ENCODE measurements at places on chromosomes 2 and 18.

DNA sequence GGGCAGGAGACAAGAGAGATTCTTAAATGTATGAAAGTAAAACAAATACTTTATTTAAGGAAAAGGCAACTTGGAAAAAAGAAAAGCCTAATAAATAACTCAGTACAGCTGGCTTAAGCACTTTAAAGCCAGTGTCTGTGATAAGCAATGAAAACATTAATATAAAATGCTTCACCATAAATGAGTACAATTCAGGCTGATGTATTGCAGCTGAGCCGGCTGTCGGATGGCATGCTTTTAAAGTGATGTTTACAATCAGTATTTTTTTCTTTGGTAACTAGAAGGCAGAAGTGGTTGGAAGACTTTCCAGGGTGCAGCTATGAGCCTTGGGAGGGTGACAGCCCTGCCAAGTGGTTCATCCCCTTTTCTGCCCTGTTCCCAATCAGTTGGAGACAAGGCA is 58.7 kb upstream of the CELF4 start:
- DNase-seq, result no peak

DNA sequence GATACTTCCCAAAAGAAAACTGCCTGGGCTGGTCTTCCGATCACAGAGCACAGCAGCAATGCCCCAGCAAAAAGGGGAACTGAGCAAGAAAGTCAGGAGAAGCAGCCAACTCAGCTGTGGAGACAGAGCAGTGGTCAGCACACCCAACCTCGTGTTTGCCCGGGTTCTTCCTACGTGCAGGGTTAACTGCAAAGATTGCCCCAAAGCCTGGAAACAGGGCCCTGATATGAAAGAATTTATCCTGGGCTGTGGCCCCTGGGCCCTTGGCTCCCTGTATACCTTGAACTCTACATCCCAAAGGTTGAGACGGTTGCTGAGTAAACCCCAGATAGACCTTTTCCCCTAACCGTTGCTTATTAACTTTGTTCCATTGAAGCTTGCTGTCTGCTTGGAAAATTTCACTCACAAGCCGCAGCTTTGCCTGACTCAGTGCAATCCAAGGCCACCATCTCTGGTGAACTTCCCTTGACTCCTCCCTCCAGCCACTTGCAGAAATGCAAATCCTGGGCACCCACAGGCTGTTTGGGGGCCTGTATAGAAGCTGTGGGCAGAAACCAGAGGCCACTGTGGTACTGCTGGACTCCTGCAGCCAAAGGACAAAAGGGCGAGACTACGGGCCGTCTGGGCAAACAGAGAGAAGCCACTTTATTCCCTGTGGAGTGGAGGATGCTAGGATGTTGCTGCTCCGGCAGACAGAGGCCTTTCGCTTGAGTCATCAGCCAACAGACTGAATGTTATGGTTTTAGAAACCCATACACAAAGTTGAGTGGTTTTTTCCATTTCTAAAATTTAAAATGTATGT is 18.2 kb downstream of the NRP2 start:
- no peak for DNase-seq

DNA sequence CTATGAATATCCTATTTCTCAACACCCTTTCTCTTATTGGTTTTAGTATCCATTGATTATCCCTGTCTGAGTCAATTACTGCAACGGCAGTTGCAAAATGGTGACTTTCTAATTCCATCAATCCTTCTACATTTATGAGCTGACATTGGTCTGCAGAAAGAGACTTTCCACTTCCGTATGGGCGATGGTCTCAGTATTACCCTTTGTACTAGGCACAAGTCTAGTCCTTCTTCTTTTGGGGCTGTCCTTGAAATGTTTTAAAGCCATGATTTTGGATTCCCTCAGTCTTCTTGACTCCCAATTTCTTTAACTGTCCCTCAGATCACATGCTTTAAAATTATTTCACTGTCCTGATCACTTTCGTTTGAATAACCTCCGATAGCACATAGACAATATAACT is 32.7 kb upstream of the SOCS6 start:
- DNase-seq, result no peak

- DNase-seq, result no peak
Measured at GRCh38 chr2:218331745-218332144, 24.9 kb upstream of the CATIP start.

DNA sequence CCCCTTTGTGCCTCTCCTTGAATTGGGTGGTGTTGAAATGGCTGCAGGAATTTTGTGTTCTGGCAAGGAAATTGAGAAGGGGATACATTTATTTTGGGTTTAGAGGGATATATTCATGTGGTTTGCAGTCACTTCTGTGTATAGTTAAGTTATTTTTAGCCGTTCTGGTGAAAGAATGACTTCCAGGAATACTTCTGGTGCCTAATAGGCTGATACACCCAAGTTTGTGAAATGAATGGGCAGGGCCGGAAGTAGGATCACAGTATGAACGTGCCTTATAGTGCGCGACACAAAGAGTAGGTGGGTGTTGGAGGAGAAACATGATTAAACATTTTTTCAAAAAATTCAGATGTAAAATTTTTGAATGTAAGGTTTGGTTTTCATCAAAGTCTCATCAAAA is 168.6 kb upstream of the ATP5MC3 start:
- DNase-seq, result no peak

DNA sequence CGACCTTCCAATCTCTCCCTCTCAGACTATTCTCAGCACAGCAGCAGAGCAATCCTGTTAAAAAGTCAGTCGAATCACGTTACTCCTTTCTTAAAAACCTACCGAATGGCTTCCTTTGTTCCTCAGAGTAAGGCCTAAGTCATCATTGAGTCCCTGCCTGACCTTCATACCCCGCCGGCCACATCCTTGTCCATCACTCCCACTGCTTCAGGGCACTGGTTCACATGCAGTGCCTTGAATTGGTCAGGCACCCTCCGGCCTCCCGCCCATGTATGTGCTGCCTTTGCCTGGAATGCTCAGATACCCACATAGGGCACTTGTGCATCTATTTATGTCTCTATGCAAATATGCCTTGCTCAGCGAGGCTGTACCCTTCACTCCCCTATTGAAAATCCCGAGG is 206.4 kb downstream of the DLGAP1 start:
- no peak for DNase-seq

- no peak for DNase-seq
Measured at GRCh38 chr2:69209482-69209881, 177.5 kb downstream of the GFPT1 start.

- no peak for DNase-seq
Measured at GRCh38 chr2:177211576-177212105, 953 bp upstream of the HNRNPA3 start.

GRCh38 chr2:69817729-69818501 is 11.5 kb upstream of the GMCL1 start:
- no peak for DNase-seq

- DNase-seq, result no peak
Measured at GRCh38 chr2:102279391-102279735, 32.0 kb upstream of the IL1RL1 start.

DNA sequence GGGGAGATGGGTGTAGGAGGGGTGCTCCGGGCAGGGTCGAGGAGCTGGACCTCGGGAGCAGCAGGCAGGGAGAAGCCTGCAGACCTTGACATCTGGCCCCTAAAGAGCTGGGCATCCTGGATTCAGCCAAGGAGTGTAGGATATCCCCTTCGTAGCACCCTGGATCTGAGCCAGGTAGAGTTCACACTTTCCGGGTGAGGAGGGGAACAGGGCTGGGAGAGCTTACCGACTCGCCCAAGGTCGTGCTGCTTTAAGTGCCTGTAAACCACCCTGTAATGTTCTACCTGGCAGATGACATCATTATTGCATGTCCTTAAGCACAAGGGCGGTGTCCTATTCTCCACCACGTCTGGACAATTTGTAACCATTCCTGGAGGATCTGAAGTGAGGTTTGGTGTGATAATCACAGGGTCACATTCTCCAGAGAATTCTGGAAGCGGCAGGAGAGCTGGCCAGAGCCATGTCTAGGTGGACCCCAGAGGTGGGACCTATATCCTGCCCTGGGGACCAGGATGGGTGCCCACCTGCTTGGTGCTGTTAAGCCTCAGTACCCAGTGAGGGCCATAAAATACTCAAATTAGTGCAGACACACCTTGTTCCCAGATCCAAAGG is 14.6 kb downstream of the ITM2C start:
- DNase-seq, result no peak

DNA sequence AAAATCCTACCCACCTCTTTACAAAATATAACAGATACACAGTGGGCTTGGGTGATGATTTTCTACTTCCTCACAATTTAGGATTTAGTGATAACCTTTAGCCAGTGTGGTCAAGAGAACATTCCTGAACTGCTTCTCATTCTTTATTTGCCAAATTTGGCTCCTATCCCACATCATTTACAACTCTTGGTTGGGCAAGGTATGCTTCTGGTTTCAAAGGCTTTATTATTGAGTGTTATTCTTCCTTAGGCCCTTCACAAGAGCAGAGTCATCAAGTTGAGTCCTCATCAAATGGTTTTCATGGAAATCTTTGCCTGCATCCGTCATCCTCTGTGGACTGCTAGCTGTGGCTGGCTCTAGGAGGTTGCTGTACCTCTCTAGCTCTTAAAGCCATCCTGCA is 472.0 kb upstream of the ETAA1 start:
- no peak for DNase-seq

DNA sequence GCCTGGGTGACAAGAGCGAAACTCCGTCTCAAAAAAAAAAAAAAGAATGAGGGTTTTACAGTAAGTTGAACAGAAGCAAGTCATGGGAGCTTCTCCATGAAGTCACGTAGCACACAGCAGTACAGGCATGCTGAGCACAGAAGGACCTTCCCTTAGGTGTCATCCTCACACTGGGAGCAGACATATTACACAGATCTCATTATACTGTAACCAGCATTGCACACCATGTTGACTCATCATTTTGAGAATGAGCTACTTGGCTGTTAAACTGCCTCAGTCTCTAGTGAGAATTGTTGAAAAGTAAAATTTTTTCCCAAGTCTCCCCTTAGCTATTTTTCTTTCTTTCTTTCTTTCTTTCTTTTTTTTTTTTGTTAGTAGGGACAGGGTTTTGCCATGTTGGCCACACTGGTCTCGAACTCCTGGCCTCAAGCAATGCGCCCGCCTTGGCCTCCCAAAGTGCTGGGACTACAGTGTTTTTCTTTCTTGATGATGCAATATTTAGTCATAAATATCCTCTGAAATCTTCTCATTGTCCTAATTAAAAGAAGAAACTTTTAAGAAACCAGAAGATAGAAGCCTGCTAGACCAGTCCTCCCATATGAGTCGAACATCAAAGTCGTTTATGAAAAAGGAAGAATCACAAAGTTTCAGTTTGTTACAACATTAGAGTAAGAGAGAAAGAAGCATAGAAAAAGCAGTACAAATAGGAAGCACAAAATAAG is 37.9 kb upstream of the PPP1CB start:
- DNase-seq, result no peak

DNA sequence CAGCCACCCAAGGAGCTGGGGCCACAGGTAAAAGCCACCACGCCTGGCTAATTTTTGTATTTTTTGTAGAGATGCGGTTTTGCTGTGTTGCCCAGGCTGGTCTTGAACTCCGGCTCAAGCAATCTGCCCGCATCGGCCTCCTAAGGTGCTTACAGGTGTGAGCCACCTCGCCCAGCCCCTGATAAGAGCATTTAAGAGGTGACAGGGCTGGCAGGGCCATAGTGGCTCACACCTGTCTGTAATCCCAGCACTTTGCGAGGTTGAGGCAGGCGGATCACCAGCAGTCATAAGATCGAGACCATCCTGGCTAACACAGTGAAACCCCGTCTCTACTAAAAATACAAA is 9.0 kb upstream of the CNNM3 start:
- DNase-seq, result no peak

DNA sequence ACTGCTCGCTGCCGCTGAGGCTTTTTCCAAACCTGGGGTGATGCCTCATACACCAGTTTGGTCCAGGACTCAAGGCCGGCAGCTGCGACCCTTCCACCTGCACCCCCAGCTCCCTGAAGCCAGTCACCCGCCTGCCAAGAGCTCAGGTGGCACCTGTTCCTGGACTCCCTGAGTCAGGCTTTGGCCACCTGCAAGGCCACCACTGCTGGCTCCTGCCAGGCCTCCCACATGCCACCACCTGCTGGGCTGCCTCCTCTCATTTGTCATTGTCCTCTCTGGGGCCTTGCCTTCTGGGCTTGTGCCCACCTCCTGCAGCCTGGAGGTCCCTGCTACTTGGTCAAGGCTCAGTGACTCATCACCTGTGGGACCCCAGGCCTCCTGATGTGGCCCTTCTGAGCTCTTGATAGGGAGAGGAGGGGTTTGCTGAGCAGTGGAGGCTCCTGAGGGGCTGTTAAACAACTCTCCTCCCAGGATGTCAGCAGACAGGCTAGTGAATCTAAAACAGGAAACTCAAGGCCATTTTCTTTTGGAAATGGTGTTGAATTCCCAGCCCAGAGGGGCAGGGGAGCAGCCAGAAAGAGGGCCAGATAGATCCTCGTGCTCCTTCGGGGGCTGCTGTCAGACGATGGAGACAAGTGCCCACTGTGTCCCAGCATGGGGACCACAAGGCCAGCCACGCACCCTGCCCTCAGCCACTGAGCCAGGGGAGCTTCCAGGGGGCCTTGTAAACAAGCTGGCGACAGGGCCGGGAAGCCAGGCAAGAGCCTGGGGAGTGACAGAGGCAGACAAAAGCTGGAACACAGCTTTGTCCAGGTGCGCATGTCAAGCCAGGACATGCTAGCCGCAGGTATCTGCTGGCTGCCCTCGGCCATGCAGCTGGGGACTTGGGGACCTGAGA is 416.8 kb downstream of the LRATD1 start:
- no peak for DNase-seq

GRCh38 chr2:169071455-169071854 is 2.1 kb downstream of the DHRS9 start:
- DNase-seq, result no peak

- DNase-seq, result peak; percentile 87
Measured at GRCh38 chr2:191617575-191617974, 60.4 kb upstream of the NABP1 start.

DNA sequence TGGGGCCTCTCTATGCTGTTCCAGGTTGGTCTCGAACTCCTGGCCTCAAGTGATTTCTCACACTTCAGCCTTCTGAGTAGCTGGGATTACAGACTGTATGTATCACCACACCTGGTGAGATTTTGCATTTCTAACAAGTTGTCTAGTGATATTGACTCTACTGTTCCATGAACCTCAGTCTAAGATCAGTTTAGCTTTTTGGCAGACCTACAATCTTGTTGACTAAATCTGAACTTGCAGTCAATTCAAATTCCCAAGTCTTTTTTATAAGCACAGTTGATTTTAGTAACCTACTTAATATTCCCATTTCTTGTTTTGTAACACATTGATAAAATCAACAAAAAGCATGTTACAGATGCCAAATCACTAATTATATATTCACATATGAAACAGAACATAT is 266.1 kb upstream of the CYP26B1 start:
- no peak for DNase-seq

DNA sequence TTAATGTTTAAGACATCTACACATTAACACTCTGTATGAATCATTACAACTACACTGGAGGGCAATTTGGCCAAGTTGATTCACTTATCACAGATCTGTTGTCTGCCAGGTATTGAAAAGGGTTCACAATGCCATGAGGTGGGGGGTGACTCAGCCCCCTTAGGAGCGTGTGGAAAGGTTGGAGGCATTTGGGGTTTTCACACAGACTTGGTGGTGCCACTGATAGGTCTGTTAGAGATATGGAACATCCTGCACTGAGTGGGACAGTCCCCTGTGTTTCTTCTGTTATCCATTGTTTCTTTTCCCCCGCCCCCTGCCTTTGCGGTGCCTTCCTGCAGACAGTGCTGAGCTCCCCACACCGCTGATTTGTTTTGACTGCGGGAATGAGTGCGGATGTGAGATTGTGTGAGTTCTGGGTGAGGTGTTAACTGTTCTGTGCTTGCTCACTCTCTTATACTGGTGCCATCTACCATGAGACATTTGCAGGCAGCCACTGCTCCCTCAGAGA is 9.3 kb upstream of the TSN start:
- peak; percentile 37 for DNase-seq

All from CD4-positive, alpha-beta T cell treated with Interleukin-4 for 4 hours (primary cell).